Upper lobe of right lung (tissue), 1 donor: ENCODE measurements at places on chromosomes 3 and 15. TPM values are rescaled to one million over a fixed set of nuclear protein-coding genes. Genes with fewer than 3 reads are reported as not detected.

DNA sequence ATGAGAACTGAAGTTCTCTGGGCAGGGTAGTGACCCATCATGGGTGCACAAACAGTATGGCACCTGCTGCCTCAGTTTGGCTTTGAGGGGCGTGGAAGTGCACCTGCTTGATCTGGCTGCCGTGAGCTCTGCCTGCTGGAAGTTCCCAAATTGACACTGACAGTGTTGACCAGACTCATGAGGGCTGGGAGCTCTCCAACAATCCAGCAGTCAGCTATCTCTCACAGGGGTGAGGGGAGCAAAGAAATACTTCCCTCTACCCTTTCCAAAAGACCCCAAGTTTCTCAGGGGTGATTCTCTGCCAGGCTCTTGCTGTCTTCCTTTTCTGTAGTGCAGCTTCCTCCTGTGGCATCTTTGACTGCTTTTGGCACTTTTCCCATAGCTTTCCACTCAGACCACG, 49.4 kb upstream of the ROBO1 start:
- no peak for DNase-seq
- H3K36me3 ChIP-seq, result no peaks in the 10 kb centered on the region
- H3K4me3 ChIP-seq, result no peak overlapping the region
- no peaks in the 10 kb centered on the region for H3K27me3 ChIP-seq
- no peaks in the 10 kb centered on the region for H3K4me1 ChIP-seq

- H3K4me3 ChIP-seq, result no peak overlapping the region
- no peaks in the 10 kb centered on the region for H3K36me3 ChIP-seq
- H3K27me3 ChIP-seq, result no peaks in the 10 kb centered on the region
- H3K27ac ChIP-seq, result no peak overlapping the region
- H3K4me1 ChIP-seq, result no peaks in the 10 kb centered on the region
These were observed 54.3 kb downstream of the NTRK3 start for GRCh38 chr15:88202231-88202630.

DNA sequence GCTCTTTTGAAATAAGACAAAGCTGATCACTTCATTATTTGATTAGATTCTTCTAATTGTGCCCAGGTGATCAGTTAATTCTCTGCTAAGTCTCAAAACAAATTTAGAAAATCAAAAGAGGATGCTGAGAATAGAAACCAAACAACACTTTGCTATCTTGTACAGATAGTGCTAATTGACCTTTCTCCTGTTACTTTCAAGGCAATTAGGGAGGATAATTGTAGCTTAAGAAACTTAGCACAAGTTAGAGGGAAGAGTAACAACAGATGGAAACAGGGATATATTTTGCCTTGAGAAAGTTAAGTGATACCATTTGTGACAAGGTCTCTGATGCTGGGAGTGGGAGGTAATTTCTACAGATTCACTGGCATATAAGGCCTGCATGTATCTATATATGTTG, 344.8 kb upstream of the GRM7 start:
- H3K27me3 ChIP-seq, result no peaks in the 10 kb centered on the region
- H3K4me3 ChIP-seq, result no peak overlapping the region
- H3K36me3 ChIP-seq, result no peaks in the 10 kb centered on the region

- no peak overlapping the region for H3K27ac ChIP-seq
- peaks cover 16% of the 10 kb centered on the region for H3K4me1 ChIP-seq
- no peaks in the 10 kb centered on the region for H3K27me3 ChIP-seq
These were observed 7.8 kb upstream of the FAM174B start for GRCh38 chr15:92663250-92663951.

GHSR gene
- not detected for total RNA-seq

GOLGA8G gene
- not detected for total RNA-seq

FBXL2 gene
- 7.6 TPM for total RNA-seq
